ENCODE measurements at places on chromosomes 1 and 21.

DNA sequence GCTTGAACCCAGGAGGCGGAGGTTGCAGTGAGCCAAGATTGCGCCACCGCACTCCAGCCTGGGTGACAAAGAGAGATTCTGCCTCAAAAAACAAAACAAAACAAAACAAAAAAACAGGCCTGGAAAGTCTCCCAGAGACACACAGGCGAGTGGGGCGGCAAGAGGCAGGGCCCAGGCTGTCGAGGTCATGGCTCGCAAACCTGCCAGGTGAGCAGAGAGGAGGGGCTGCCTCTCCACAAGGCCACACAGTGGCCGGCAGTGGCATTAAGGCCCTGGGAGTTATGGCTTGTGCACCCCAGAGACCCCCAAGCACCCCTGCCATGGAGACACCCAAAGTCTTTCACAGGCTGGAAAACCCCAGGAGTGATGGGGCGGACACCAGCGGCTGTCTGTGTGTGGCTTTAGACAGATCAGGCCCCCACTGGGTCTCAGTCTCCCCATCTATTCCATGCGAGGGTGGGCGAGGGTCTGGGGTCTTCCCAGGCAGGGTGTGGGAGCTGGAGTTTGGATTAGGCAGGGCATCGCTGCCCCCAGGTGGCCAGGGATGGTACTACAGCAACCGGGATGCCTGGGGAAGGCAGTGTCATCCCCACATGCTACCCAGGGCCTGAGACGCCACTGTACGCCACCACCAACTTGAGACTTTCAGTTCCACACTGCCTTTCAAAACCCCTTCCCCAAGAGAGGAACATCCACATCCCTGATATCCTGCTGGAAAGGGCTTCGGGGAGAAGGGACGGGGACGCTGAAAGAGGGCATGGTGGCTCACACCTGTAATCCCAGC lies 7.3 kb upstream of the CTRC start:
- peak; percentile 86 for DNase-seq

- DNase-seq, result no peak
These were observed 4.5 kb upstream of the FNBP1L start for GRCh38 chr1:93443454-93443853.

DNA sequence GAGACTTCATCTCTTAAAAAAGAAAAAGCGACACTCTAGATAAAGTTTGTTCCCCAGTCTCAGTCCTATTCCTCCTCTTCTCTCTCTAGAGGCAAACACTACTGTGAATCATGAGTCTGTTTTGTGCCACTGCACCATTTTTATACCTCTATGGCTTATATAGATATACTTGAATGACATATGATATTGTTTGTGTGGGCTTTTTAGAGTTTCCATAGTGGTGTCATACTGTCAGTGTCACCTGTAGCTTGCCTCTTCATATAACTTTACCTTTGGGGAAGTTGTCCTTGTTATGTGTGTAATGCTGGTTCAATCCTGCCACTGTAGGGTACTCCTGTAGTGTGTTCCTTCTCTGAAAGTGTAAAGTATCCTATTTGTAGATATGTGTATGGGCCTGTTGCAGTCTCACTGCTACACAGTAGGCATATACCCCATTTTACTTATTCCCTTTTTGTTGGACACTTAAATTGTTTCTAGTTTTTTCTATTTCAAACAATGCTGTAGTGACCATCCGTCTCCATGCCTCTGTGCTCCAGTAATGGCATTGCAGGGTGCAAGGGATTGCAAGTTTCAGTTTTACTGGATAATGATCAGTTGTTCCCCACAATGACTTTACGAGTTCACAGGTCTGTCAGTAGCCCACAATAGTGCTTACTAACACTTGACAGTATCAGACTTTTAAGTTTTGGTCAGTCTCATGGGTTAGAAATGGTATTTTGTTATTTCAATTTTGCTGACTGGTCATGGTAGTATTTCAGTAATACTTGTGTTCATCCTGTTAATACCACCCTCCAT lies 2.7 kb downstream of the PRMT2 start:
- DNase-seq, result no peak

DNA sequence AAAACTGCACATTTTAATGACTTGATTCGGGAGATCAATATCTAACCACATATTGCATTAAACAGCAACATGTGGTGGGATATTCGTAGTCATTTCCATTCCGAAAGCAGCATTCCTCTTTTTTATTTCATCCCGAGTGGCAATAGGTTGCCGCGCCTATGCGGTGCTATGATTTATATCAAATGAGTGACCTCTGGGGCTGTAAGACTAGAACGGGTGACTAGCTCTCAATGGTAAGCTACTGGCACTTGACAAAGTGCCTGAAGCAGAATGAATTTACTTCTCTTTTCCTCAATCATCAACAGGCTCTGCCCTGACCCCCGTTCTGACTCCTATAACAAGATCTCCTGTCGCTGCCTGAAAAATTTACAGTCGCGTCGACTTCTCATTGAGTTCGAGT lies 162.3 kb downstream of the ZNF281 start:
- no peak for DNase-seq

GRCh38 chr1:230565141-230565540 lies 77.1 kb upstream of the COG2 start:
- DNase-seq, result no peak

GRCh38 chr1:234565132-234565531 lies 44.8 kb downstream of the IRF2BP2 start:
- no peak for DNase-seq

GRCh38 chr1:14873677-14874076 lies 275.2 kb downstream of the KAZN start:
- no peak for DNase-seq

DNA sequence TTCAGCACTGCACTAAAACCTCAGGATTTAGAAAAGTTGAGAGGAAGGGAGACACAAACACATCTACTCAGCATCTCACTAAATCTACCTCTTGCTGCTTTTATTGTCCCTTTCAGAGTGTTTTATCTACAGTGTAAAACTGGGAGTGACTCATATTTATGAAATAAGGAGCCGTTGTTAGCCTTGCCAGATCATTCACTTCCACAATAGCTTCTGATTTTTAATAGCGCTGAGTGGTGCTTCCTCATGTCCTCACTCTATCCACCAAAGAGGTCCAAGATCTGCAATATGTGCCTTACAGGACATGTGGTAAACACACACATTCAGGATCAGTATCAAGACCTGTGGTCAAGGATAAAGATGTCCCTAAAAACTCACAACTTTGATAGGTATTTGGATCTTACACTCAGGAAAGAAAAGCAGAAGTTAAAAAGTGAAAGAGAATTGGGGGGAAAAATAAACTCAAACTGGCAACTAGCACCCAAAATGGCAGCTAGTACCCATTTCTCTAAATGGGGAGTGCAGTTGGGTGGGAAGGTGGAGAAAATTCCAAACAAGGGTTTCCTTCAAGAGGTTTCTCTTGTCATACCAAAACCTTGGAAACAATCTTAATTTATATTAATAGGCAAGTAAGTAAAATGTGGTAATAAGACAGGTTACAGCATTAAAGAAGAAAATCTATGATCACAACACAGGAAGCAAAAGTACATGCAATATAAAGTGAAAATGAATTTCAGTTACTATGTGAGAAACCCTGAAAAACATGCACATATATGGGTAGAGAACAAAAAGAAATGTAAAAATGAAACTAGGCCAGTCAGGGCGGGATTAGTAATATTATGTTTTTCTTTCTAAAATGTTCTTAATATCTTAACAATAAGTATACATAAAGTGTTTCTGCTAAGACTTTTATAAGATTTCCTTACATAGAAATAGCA lies 15.9 kb downstream of the DUSP10 start:
- no peak for DNase-seq

DNA sequence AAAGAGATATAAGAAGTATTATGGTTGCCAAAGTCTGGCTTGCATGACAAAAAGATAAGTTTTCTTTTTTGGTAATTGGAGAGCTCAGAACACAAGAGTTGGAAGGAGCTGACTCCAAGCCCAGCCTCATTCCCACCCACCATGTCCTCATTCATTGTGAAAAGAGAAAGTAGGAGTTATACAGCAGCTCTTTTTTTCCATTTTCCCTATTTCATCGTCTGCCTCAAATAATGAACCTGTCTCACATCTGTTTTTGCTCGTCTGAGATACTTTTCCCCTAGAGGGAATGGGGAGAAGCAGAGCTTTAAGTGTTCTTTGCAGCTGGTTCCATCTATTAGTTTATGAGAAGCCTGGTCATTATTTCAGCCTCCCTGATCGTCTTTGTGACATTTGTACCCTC lies 34.7 kb downstream of the AGT start:
- no peak for DNase-seq

DNA sequence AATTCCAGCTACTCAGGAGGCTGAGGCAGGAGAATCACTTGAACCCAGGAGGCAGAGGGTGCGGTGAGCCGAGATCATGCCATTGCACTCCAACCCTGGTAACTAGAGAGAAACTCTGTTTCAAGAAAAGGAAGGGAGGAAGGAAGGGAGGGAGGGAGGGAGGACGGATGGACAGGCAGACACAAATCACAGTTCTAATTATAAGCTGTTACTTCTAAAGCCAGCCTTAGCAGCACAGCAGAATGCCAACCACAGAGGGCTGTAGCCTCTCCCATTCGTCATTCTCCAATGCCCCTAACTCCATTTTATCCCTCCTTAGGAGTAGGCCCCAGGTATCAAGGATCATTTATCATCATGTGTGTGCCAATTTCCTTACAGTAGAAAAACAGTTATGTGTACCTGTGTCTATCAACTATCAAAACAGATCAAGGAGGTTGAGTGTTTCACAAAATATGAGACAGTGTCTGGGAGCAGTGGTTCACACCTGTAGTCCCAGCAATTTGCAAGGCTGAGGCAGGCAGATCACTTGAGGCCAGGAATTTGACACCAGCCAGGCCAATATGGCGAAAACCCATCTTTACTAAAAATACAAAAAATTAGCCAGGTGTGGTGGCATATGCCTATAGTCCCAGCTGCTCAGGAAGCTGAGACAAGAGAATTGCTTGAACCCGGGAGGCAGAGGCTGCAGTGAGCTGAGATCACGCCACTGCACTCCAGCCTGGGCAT lies 19.1 kb downstream of the USP48 start:
- no peak for DNase-seq

- DNase-seq, result peak; percentile 52
These were observed 33.4 kb downstream of the FAM78B start for GRCh38 chr1:166133276-166133841.

GRCh38 chr1:1781526-1781903 lies 3.2 kb upstream of the NADK start:
- no peak for DNase-seq

GRCh38 chr1:245587435-245588115 lies 432.8 kb downstream of the KIF26B start:
- DNase-seq, result no peak

- peak; percentile 48 for DNase-seq
These were observed 17.0 kb downstream of the PAPPA2 start for GRCh38 chr1:176479971-176480370.

GRCh38 chr1:21610989-21611785 lies 58.0 kb downstream of the RAP1GAP start:
- DNase-seq, result no peak

GRCh38 chr1:101203820-101204540 lies 32.8 kb upstream of the S1PR1 start:
- DNase-seq, result no peak

DNA sequence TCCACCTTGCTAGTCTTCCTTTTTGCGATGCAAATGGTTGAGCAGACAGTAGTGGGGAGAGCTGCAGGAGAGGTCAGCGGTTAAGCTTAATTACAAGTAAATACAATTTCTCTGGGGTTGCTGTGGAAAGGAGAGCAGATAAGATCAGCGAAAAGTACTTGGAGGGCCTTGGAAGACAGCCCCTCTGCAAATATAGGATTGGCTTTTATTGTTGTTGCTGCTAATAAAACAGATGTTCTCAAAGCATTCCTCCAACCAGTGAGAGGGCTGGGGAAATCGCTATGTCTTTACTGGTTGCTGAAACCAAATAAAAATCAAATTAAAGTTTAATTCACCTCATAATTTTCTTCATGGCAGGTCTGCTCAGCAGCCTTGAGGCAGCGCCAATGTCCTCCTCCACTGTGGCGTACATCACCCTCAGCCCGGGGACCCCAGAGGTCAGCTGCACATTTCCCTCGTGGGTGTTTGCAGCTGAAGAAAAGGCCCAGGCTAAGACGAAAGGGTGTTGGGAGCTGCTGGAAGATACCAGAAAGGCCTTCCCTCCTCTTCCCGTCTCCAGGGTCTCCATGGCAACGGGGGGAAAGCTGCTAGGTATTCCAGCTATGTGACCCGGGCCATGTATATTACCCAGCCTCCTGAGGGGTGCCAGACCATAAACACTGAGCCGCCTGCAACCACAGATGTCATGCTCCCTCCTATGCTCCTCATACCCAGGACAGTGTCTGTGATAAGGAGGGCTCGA lies 54.6 kb upstream of the POU2F1 start:
- DNase-seq, result peak; percentile 95

GRCh38 chr1:155008015-155008941 lies 5.7 kb downstream of the ZBTB7B start:
- peak; percentile 56 for DNase-seq

DNA sequence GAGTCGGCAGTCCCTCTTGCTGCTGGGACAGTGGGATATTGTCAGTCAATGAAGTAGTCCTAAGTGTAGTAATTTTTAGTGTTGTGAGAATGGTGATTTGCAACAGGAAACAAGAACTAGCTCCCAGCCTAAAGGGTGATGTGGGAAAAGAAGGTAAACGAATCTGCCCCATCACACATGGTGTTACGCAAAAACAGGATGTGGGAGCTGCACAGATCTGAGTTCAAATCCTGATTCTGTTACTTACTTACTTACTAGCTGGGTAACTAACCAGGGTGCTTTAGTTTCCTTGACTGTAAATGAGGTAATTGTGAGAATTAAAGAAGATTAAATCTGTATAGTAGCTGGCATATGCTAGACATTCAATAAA lies 22.3 kb downstream of the NAV1 start:
- no peak for DNase-seq
